Cerebellum (tissue), 4 donors: ENCODE measurements at places on chromosomes 6 and 20. TPM values are rescaled to one million over a fixed set of nuclear protein-coding genes. Genes with fewer than 3 reads are reported as not detected.

DNA sequence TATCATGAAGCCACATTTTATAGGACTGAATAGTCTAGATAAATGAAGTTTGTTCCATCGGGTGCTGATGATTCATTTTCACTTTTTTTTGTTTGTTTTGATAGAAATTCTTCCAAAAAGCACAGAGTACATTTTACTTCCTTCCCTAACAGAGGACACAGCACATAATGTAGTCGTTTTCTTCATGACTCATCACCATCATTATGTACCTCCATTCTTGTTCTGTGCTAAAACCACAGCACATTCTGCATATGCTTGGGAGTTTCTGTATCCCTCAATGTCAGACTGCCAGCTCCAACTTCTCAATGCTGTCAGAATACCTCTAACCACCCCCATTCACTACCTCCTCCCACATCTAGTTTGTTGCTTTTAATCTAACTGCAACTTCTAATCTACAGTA lies 1004.9 kb upstream of the ADGRB3 start:
- DNase-seq = no peak

DNA sequence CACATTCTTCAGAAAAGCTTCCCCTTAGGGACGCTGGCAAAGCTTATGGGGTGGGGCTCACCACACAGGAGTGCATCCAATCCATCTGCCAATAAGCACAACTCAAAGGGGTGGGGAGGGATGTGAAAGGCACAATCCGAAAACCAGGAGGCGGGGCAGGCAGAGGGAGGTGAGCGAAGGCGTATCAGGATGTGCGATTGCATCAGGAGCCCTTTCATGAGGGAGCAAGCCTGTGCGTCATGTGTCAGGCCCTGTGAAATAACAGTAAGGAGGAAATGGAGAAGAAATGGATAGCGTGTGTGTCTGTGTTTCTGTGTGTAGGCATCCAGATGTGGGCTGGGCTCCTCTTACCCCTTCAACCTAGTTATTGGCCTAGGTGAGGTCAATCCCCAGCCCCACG lies 382.4 kb upstream of the CDH4 start:
- DNase-seq = no peak

DNA sequence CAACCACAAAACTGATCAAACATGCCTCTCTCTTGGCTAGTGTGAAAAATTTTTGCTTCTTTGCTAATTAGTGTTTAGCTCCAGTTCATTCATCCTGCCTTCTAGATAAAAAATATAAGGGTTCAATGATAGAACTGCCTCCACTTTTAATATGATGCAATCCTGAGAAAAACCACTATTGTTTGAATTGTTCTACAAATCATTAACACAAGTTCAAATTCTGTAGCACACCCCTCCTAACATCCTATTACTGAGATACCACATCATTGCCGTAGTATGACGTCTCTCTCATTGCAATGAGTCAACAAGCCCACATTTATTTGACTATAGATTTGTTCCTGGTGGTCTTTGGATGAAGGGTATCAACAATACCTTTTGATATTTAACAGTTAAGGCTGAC lies 365.8 kb upstream of the OPRM1 start:
- DNase-seq = no peak

GRCh38 chr6:107064579-107065065 lies 36.6 kb downstream of the MTRES1 start:
- no peak for DNase-seq

DNA sequence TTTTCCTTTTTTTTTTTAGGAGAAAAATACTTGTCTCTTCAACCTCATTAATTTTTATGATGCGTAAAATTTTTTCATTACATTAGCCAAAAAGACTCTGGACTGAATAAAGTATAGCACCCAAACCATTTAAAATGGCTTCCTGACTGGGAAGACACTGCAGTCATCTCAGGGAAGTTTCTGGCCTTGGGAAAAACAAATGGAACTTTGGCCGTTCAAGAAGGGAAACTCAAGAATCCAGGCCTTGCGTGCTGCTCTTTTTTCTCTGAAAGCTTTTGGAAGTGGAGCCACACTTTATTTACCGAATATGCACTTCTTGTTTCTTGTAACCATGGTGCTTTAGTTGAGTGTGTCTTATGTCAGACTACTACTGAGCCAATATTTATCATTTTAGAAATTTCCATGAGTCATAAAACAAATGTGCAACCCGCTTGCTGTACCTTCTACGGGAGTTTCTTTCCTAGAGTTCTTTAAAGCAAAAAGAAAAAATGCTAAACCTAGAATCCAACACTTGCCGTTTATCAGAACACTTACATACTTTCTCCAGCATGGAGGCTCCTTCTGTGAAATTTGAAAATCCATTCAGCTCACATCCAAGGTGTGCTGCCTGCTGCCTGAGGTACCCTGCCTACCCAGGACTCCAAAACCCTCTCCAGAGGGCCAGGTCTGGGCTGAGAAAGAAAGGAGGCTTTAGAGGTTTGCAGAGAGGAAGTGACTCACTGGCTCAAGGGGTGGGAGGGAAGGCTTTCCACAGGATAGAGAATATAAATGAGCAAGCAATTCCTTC lies 11.5 kb upstream of the DSTN start:
- no peak for DNase-seq

DNA sequence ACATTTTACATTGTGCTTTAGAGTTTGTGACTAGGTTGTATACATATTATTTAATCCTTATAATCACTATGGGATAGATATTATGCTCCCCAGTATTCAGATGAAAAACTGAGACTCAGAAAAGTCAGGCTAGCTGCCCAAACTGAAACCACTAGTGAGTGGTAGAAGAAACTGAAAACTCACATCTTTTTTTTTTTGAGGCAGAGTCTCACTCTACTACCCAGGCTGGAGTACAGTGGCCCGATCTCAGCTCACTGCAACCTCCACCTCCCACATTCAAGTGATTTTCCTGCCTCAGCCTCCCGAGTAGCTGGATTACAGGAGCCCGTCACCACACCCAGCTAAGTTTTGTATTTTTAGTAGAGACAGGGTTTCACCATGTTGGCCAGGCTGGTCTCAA lies 22.2 kb downstream of the RNF24 start:
- no peak for DNase-seq

GRCh38 chr6:1925743-1926430 lies 316.2 kb downstream of the FOXC1 start:
- no peak for DNase-seq

POM121L2 gene
- not detected for total RNA-seq

TSHZ2 gene
- 7.1 TPM for total RNA-seq

POU3F2 gene
- 27.4 TPM for total RNA-seq

ABHD16B gene
- total RNA-seq = not detected
